ENCODE measurements at places on chromosomes 4 and X.
A peak's percentile ranks its signal among the peaks of the same experiment; 100 is the strongest.

GRCh38 chrX:41655631-41656030 lies 33.1 kb upstream of the GPR34 start:
- no peak for DNase-seq

DNA sequence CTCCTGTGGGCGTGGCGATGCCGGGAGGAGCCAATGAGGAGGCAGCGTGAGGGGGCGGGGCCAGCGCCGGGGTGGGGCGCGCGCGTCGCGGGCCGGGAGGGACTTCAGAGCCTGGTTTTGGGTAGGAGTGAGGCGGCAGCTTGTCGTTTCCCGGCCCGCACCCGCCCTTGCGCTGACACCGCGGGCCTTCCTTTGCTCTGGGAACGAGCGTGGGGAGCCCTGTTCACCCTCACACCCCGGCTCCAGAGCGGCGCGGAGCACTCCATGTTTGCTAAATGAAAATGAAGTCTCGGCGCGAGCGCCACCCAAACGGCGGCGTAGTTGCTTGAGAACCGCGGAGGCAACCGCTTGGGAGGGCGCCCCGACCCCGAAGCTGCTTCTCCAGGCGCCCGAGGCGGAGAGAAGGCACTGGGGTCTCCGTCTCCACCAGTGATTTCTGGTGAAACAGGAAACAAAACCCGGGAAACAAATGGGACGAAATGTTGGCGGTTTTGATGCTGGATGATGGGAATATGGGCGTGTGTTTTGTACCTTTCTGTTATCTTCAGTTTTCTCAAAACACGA lies 497 bp upstream of the GRPEL1 start:
- no peak for DNase-seq

- no peak for DNase-seq
Observed at GRCh38 chr4:180512801-180513475, 1730.3 kb upstream of the TENM3 start.

GRCh38 chr4:120491481-120491880 lies 424.8 kb upstream of the MAD2L1 start:
- no peak for DNase-seq

DNA sequence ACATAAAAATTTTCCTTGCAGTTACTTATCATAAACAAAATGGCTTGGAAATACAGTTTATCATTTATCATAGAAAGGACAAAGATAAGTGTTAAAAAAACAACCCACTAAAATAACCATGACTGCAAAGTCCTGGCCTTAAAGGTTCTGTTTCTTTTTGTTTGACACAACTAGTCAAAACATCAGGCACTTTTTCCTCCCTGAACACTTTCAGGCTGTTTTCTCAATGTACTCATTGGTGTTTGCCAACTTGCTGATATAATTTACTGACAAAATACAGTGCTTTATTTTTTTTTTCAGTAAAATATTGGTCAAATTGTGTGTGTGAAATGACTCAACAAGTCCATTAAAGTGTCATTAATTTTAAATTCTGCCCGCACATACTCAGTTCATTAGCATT lies 156.6 kb downstream of the ADGRL3 start:
- DNase-seq, result no peak

GRCh38 chrX:143306991-143307937 lies 210.0 kb downstream of the SPANXN3 start:
- DNase-seq, result no peak

GRCh38 chrX:67892401-67892800 lies 348.6 kb downstream of the AR start:
- no peak for DNase-seq

GRCh38 chr4:121054373-121054772 lies 18.0 kb downstream of the NDNF start:
- DNase-seq, result no peak

DNA sequence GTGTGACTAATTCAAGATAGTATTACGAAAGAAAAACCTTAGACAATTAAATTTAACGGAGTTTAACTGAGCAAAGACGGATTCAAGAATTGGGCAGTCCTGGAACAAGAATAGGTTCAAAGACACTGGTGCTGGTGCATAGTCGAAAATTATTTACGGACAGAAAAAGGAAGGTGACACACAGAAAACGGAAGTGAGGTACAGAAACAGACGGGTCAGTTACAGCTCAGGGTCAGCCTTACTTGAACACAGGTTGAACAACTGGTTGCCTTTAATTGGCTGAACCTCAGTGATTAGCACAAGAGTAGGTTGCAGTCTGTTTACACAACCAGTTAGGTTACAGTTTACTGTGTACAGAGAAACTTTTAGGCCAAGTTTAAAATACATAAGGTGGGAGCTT lies 31.5 kb downstream of the KLHL8 start:
- no peak for DNase-seq

DNA sequence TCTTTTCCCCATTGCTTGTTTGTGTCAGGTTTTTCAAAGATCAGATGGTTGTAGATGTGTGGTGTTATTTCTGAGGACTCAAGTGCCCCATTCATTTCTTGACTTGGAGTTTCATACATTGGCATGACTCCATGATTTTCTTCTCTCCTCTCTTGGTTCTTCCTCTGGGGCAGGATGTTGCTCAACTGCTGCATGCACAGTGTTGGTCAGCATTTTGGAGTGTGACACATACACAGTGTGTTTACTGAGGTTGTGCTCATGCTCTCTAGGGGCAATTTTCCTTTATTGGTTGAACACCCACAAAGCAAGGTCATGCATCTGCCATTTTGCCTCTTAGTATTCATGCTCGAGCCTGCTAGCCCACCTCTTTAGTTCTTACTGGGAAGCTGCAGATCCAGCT lies 1993.8 kb downstream of the ARAP2 start:
- no peak for DNase-seq

DNA sequence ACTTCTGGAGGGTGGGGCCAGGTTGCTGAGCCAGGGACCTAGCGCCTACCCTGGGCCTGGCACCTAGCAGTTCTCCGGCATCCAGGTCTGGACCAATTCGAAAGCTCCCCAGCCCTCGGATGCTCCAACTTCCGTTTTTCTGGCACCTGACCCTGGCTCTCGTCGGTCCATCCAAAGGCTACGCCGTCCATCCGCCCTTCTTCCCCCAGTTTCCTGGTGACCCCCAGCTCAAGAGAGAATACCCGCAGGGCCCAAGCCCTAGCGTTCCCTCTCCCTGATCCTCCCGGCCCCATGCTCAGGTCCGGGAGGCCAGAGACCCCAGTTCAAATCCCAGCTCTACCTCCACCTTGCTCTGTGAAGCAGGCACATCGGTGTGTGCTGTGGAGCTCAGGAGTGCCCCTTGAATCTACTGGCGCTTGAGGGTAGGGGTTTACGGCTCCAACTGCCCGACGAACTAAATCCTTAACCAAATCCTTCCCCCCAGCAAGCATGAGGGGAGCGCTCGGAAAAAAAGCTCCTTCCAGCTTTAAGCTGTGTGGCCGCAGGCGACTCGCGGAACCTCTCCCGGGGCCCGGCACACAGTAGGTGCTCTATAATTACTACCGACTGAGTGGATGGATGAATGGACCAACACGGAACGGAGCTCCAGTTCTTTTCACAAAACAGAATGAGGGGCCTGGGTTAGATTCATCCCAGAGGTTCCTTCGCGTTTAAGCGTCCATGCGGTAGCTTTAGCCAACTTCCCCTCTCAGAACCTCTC lies 1.1 kb downstream of the CRMP1 start:
- DNase-seq, result no peak

DNA sequence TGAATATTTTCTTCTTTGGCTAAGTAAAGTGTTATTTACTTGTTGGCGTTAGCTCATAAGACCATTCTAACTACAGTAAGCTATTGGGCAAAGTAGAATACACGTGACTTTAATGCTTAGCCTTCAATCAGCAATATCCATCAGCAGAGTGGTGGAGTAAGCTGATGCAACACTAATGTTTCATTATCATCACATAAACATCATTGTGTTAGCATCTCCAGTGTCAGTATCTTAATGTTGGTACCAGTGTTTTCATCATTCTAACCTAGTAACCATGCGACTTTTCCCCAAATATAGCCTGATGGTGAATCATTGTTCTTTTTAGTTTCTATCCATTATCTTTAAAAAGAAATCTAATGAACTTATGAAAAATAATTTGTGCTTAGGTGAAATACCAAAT lies 48.5 kb downstream of the APOOL start:
- DNase-seq, result no peak

DNA sequence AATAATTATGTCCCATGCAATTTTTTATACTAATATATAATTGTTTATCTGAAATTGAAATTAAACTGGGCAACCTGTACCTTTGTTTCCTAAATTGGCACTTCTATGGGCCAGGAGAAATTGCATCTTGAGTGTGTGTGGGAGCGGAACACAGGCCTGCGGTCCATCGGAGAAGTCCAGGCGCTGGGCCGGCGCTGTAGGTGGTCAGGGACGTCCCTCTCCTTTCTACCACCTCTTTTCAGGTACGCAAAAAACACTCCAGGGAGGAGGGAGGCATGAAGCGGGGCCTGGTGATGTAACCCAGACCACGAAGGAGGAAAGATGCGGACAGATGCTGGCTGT lies 717 bp downstream of the MGAT4D start:
- no peak for DNase-seq

- no peak for DNase-seq
Observed at GRCh38 chr4:78953769-78954666, 14.8 kb upstream of the PAQR3 start.

- no peak for DNase-seq
Observed at GRCh38 chr4:8353158-8353669, 83.7 kb downstream of the HTRA3 start.

DNA sequence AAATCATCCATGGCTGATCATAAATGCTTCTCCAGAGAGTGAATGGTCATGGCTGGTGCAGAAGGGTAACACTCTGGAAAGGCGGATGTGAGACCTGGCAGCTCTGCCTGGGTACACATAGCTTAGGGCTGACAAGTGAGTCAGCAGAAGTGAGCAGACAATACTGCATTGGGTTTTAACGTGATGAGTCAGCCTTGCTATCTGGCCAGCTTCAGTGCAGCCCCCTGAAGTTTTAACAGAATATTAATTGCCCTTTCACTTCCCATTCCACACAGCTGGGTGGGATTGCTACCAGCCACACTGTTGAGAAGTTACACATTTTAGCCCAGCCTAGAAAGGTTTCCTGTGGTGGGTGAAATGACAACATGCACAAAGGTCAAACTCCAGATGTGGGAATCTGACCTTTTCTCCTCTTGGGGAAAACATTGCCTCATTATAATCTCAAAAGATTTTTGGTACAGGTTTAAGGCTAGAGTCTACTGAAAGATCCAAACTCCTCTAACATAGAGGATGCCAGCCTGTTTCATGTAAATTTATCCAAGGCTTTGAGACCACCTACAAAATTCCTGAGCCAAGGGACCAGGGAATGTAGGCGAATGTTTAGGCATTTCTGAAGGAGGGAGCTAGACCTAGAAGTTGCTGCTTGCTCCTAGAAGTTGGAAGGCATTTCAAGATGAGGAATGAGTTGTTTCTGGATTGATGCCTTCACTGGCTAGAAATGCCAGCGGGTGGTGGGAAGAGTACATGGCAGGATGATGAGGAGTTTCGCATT lies 230.3 kb upstream of the PGRMC2 start:
- peak; percentile 87 for DNase-seq

GRCh38 chr4:117164338-117164737 lies 79.0 kb upstream of the TRAM1L1 start:
- DNase-seq, result no peak

DNA sequence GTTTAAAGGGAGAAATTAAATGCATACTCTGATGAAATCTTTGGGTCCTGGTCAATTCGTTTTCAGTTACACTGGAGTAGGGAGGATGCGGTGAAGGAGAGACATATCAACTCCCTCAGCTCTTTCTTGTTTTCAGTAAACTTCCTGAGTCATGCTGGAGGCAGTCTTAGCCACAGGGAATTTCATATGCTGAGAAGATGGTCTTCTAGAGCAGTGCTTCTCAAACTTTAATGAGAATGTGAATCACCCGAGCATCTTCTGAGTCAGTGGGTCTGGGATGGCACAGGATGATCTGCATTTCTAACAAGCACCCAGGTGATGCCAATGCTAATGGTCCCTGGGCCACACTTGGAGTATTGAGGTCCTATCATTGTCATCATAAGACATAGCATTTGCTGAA lies 214.5 kb downstream of the KIT start:
- no peak for DNase-seq

DNA sequence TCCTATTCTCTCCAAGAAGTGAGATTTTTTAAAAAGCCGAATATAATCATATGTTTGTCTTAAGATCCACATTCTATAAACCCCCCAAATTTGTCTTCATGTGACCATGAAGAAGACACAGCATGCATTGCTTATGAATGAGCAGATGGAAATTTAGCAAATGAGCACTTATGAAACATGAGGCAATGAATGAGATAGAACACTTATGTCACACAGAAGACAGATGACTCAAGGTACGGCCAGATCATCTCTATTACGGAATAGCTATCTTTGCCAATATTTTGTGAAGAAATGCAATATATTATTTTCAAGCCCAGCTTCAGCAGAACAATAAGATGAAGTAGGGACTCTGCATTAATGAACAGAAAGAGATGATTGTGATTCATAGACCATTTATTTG lies 21.4 kb downstream of the PHEX start:
- no peak for DNase-seq

GRCh38 chr4:123340381-123340701 lies 56.3 kb upstream of the SPRY1 start:
- DNase-seq, result no peak

DNA sequence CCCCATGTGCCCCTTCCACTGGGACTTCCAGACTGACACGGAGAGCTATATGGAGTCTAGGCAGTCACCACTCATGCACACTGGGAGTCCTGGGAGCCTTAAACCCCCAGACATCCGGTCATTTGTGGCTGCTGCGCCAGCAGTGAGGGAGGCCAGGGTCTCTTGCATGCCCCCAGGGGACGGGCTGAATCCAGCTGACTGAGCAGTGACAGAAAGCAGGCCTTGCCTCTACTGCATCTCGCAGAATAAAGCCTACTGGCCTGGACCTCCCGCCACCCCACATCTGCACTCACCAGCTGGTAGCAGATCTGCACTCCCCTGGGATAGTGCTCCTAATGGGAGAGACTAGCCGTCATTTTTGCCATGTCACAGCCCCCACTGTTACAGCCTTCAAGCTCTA lies 1234.2 kb downstream of the FAM133A start:
- no peak for DNase-seq

DNA sequence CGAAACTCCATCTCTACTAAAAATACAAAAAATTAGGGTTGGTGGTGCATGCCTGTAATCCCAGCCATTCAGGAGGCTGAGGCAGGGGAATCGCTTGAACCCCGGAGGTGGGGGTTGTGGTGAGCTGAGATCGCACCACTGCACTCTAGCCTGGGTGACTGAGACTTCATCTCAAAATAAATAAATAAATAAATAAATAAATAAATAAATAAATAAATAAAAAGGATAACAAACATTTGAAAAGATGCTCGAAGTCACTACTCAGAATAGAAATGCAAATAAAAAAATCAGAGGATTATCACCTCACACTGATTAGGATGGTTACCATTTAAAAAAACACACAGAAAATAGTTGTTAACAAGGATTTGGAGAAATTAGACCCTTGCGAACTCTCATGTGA lies 73.8 kb downstream of the LARP1B start:
- no peak for DNase-seq
